T-helper 2 cell (primary cell): ENCODE measurements at places on chromosomes 13 and 19.

GRCh38 chr13:62046512-62046911 is 630.9 kb upstream of the PCDH20 start:
- no peak for DNase-seq

DNA sequence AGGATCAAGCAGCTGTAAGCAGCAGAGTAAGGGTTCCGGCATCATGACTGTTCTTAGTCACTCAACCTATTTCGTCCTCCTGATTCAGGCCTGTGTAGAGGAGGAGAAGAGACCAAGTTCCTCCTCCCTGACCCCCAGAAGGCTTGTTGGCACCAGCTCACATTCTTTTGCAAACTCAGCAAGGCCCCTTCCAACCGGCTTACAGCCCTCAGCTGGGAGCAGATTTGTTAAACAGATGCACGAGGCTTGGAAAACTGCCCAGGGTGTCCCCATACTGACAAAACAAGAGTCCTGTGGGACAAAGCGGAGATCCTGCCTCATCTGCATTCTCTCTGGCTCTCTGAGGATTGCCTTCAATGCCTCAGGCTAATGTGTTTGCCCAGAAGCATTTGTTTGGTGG is 113.2 kb upstream of the SOX21 start:
- no peak for DNase-seq

DNA sequence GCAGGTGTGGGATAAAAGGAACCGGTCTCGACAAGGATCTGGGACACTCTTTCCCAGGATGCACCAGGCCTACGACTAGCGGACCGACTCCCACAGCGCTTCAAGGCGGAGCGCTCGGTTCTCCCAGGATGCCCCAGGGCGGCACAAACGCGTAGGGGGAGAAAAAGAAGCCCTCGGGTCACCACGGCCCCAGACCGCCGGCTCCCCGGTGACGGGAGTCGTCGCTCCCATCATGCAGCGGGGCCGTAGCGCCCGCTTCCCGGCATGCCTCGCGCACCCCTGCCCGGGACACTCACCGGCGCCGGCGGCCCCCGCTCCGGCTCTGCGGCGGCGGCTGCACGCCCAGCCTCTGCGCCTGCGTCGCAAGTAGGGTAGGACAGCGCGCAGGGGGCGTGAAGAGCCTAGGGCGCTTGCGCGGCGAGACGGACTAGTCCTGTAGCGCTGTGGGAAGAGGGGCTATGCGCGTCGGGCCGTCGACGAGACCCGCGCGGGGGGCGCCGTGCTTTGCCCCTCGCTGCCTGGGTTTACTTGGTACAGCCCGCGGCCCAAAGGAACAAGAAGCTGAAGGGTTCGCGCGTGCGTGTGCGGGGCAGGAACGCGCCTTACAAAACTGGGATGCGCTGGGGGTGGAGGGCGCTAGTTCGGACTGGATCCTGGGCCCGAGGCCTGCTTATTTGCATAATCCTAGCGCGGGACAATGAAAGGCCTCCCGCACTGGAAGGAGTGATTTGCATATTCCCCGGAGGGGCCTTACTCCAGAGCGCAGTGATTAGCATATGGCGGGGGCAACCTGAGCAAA is at the start of gene ZNF428:
Gene ZNF428, minus strand, starts transcription at position 368 of the 799 bp plus-strand sequence. CDS start 5,325 bp downstream, outside the sequence.
- DNase-seq = peak; percentile 71

DNA sequence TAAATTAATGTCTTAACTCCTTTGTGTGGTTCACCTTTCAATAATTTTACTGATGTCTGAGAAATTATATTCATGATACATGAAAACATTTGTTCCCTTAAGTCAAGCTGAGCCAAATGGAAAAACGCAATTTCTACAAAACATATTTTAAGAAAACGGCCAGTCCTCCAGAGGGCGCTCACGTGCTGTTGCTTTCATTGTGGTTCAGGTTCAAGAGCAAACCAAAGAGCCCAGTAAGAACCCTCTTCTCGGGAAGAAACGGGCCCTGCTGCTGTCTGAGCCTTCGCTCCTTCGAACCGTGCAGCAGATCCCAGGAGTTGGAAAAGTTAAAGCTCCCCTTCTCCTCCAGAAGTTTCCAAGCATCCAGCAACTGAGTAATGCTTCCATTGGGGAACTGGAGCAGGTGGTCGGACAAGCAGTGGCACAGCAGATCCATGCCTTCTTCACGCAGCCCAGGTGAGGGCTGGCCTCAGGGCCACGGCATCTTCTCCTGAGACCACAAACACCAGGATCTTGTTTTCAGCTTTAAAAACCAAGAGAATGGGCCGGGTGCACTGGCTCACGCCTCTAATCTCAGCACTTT is 4.3 kb downstream of the FAAP24 start:
- peak; percentile 46 for DNase-seq

GRCh38 chr13:36549126-36549702 is 116.9 kb downstream of the CCNA1 start:
- DNase-seq = no peak

GRCh38 chr19:38974624-38975213 is 823 bp downstream of the FBXO17 start:
- DNase-seq = no peak

GRCh38 chr19:4373601-4374497 is 26.5 kb downstream of the SH3GL1 start:
- DNase-seq = no peak

DNA sequence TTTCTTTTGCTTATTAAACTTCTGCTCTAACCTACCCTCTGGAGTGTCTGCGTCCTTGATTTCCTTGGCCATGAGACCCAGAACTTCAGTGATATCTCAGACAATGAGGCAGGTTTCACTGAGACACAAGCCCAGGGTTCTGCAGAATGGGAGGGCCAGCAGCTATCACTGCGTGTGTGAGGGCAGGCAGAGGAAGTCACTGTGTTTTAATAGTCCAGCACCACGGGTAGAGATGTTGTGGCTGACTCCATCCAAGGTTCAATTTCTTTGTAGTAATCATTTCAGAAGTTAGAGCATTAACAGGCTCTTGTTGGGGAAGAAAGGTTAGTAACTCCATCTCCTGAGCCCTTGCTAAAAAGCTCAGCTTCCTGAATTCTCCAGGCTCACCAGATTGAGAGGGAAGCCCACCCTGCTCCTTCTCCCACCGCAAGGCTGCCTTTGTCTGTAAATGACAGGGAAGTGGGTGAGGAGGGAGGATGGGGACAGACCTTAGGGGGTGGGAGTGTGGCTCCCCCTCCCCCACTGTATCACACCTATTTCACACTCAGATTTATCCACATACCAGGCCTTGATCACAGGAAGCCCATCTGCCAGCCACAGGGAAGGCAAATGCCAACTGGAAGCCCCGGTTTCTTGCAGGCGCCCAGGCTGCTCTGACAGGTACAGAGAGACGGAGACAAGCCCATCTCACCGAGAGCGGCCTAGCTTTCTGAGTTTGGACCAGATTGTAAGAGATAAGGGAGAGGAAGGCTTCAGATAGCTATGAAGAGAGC is 2.1 kb downstream of the C19orf12 start:
- DNase-seq = no peak

DNA sequence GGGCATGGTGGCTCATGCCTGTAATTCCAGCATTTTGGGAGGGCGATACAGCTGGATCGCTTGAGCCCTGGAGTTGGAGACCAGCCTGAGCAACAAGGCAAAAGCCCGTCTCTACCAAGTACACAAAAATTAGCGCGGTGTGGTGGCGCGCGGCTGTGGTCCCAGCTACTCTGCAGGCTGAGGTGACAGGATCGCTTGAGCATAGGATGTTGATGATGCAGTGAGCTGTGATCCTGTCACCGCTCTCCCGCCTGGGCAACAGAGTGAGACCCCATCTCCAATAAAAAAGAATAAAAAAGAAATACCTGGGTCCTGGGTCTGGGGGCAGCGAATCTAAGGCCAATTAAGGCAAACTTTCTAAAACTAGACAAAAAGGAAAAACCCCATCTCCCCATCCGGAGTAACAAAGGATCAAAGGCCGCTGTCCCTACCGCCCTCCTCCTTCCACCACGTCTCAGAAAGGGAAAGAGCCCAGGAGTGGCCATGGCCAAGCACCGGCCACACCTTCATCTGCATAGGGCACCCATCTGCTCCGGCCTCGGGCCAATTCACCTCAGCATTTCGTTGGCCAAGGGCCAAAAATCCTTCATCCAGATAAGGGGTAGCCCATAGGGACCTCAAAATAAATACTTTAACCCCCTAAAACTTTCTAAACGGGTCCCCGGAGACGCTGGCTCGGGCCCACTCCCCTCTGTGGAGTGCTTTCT is 851 bp downstream of the ZNF320 start:
- no peak for DNase-seq

DNA sequence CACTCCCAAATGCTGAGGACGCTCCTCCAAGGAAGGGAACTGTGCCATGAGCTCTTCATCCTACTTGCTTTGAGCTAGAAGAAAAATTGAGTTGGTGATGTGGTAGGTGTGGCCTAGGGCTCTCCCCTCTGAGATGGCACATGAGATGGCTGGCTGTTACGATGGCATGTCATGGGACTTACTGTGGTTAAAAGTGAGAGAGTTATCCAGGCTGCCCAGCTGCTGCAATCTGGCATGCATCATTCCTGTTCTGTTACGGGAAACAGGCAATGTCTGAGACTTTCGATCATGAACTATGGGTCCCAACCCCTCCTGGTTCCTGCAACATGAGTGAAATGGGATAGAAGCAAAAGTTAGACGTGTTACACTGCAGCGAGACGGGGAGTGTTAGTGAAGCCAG is 93.3 kb upstream of the SLC15A1 start:
- no peak for DNase-seq

DNA sequence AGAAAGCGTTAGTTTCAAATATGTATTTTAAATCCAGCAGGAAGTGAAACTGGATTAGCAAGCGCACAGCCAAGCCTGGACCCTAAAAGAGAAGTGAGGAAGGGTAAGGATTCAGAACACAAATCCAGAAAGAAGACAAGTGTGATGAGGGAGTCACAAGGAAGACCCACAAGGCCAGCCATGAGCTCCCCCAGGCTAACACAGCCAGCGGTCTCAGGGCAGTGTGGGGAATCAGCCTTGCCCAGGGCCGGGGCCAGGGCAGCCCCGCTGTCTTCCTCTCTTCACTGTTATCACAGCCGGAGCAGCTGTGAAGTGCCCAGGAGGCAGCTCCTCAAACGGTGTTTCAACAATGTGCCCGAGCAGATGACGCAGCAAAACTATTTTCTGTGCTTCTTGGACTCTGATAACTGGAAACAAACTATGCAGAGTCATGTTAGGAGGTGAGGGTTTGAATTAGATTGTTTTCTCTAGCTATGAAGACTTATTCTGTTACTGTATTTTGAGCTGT is 12.2 kb upstream of the CDC16 start:
- DNase-seq = no peak

DNA sequence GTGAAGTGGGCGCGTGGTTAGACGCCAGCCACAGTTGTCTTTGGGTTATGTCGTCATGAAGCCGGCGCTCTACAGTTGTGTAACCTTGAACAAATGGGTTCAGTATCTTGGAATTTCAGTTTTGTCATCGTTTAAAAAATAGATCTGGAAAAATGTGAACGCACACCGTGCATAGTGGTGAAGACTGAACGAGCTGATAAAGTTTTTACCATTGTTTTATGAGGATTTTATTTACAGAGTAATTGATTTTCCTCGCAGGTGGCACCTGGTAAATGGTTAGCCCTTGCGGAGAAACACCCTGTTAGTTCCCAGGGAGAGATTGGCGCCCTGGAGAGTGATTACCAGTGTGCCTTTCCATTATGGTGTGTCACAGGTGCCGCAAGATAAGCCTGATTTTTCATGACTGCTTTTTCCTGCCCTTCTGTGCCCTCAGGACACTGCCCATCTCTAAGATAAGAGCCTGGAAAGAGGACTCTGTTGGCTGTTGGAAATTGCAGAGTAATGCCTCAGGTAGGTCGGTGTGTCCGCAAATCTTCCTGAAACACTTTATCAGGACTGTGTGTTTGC is 577 bp downstream of the ZNF181 start:
- no peak for DNase-seq

DNA sequence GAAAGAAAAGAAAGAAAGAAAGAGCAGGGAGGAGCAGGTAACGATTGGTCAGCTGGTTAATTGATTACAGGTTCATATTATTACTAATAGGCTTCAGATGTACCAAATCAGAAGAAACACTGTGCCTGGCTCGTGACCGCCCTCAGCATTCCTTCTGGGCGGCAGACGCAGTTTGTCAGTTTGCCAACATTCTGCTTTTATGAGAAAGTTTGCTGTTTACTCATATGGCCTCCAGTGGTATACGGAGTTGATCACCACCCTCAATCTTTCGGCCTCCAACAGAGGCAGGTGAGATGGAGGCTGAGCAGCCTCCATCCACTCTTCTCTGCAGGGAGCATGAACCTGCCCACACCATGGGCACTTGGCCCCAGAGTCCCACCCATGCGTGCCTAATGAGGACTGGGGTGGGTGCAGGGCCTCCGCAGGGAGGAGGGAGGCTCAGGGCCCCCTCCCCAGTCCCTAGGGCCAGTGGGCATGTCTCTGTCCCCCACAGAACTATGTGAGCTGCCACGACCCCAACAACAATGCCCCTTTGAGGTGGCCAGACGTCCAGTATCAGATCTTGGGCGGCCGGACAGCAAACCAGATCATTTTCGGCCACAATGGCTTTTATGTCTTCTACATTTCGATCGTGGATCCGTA is 8.8 kb downstream of the PRR22 start:
- no peak for DNase-seq

- no peak for DNase-seq
Measured at GRCh38 chr13:51632591-51633362, 48.5 kb downstream of the WDFY2 start.

- no peak for DNase-seq
Measured at GRCh38 chr19:4870025-4870700, 2.7 kb upstream of the PLIN3 start.

DNA sequence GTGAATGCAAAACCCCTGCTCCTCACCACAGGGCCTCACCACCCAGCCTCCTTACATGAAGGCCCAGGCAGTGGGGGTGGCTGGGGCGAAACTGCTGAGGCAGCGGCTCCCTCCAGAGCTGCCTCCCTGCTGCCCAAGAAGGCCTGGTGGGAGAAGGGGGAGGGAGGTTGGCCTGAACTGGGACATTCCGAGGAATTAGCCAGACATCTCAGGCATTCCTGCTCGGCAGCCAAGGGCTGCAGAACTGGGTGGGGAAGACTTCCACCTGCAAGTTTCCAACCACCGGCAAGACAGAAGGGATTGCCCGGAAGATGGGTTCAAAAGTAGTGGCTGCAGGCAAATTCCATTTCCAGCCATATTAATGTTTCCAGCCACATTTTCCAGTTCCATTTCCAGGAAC is 2.3 kb upstream of the PSPN start:
- DNase-seq = no peak

- DNase-seq = no peak
Measured at GRCh38 chr13:98416408-98416807, 160.5 kb downstream of the STK24 start.

DNA sequence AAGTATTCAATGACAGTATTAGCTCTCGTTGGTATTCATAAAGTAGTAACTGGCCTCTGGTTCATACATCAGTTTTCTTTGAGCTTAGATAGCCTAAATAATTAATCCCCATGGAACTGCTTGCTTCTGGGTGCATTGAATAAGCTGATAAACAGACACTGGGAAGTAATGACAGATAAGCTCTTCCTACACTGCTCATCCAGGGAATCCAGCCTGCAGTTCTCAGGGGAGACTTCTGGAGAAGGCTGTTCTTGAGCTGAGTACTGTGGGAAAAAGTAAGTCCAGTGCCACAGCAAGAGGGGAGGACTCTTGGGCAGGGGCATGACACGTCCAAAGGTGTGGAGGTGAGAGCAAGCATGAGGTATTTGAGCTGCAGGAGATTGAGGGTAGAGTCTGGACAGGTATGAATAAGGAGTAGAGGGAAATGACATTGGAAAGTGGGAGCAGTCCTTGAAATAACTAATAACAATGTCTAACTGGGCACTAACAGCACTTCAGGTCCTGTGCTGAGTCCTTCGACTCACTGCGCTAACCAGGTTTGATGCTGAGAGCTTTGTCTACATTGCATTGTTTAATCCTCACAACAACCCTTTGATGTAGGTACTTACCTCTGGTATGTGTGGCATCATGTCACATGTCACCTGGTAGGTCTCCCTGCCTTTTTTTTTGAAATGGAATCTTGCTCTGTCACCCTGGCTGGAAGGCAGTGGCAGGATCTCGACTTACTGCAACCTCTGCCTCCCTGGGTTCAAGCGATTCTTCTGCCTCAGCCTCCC is 7.2 kb downstream of the GARRE1 start:
- no peak for DNase-seq
